Mucosa of gallbladder (tissue), 1 donor: ENCODE measurements at places on chromosomes 3 and 15. TPM values are rescaled to one million over a fixed set of nuclear protein-coding genes. Genes with fewer than 3 reads are reported as not detected.

DNA sequence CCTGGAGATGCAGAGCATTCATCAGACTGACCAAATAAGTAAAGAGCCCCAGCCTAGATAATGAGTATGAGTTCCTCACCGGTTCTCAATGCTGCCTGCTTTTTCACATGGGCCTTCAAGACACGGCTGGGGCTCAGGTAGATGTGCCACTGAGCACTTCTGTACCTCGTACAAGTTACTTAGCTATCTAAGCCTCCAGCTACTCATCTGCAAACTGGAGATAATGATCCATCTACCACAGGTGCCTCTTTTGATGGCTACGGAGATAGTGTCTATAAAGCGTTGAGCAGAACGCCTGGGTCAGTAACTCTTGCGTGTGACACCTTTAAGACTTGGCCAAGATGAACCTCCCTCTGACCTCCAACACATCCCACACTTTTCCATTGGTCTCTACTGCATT is 56.3 kb downstream of the CCR4 start:
- no peak for DNase-seq

The RASL12 gene
- 17.5 TPM for total RNA-seq

The GNAT1 gene
- total RNA-seq: not detected

GRCh38 chr3:14398797-14399106 is 3.7 kb upstream of the SLC6A6 start:
- DNase-seq: no peak

The ZNF385D gene
- 25.8 TPM for total RNA-seq

DNA sequence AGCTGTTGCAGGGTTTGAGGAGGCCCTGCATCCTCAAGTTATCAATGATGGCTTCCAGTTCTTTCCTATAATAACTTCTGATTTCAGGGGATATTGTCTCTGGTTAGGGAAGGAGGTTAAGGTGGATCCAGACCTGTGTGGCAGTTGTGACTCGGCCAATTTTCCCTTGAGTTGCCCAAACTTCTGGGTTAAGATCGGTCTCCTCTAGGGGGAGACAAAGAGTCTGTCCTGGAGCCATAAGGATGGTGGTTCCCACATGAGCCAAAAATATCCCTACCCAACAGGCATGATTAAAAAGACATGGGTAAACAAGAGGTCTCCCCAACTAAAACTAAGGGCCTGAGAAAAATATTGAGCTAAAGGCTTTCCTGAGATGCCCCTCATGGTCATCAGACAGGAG is 227.5 kb upstream of the MDFIC2 start:
- DNase-seq: no peak

The FBXO40 gene
- total RNA-seq: 0.03 TPM

The SLC22A13 gene
- 0.95 TPM for total RNA-seq

- DNase-seq: no peak
Observed at GRCh38 chr3:177041021-177041729, 156.1 kb downstream of the TBL1XR1 start.

DNA sequence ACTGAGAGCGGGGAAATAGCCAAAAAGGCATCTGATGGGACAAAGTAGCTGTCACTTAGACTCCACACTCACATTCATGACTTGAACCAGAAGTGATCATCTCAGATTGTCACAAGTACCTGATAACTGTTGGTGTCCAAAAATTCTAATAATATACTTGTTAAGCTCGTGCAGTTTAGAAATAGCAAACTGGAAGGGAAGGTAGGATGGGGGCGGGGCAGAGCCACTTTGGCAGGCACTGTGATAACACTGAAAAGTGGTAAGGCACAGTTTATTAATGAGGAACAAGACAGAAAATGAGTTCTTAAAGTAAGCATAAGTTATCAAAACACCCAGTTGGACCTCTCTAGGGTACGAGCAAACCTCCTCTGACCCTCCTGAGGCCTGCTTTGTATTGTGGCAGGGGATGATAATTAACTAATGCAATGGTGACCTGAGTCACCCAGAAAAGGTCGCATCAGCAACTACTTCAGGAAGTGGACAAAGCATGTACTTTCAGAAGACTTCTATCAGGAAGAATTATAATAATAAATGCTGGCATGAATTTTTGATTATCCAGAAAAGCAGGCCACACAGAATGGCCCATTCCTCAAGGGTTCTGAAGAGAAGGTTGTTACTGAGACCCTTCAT is 54.4 kb downstream of the ADCY5 start:
- DNase-seq: no peak

- DNase-seq: no peak
Observed at GRCh38 chr3:170277833-170278580, 55.8 kb downstream of the PRKCI start.

GRCh38 chr3:141657516-141657915 is 80.6 kb upstream of the RNF7 start:
- DNase-seq: no peak

GRCh38 chr3:118495206-118495605 is 539.4 kb downstream of the IGSF11 start:
- DNase-seq: no peak

GRCh38 chr15:58551764-58552504 is 120.1 kb downstream of the LIPC start:
- DNase-seq: no peak

The C2CD4A gene
- 0.17 TPM for total RNA-seq

The SLC22A14 gene
- total RNA-seq: 0.46 TPM

DNA sequence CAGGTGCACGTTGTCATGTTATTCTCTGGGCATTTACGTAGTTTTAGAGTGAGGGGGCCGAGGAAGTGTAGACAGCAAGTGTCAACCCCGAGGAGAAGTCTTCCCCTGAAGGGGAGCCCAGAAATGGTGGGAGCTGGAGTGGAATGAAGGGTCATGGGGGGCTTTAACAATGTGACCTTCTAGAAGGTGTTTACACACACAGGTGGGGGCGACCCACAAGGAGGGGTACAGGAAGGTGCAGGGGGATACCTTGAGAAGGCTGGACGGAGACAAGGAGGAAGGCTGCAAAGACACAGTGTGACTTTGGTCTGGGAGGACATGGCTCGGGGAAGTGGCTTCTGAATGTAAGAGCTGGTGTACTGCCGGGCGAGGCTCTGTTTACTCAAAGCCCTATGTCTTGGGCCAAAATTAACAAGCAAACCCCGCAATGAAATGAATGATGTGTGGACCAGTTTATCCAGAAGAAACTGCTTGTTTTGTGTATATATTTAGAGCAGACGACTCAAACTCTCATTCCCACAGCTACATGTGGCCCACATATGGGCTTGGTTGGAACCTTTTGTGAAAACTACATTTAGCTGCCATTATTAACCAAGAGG is 18.7 kb downstream of the TRPM1 start:
- no peak for DNase-seq

DNA sequence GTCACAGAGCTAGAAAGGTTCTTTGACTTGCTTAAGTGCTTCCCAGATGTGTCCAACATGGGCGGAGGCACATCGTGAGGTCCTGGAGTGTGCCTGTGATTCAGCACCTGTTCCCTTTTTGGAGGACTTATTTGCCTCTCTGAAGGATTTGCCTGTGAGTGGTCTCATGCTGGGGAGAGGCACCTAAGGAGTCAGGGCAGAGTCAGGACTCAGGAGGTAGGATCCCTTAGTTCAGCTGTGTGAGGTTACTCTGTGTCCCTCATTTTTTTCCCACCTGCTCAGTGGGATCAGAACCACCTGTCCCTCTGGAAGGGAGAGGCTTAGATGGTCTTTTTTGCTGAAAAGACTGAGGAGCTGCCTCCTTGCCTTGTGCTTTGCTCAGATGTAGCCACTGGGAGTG is 3.0 kb downstream of the ZNF589 start:
- no peak for DNase-seq

DNA sequence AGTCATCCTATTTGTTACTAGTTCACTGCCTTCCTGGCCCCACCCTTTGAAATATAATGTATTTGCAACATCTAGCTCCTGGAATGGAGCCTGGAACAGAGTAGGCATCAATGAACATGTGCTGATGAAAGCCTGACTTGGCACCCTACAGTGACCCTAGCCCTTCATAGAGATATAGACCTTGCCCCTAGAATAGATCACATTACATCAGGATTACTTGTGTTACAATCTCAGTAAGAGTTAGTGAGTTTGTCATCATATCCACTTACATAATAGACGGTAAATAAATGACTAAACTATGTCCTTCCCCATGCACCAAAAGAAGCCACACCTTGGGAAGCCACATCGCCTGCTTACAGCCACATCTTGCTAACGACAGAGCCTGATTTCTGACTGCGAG is 110.5 kb upstream of the WNT5A start:
- no peak for DNase-seq

DNA sequence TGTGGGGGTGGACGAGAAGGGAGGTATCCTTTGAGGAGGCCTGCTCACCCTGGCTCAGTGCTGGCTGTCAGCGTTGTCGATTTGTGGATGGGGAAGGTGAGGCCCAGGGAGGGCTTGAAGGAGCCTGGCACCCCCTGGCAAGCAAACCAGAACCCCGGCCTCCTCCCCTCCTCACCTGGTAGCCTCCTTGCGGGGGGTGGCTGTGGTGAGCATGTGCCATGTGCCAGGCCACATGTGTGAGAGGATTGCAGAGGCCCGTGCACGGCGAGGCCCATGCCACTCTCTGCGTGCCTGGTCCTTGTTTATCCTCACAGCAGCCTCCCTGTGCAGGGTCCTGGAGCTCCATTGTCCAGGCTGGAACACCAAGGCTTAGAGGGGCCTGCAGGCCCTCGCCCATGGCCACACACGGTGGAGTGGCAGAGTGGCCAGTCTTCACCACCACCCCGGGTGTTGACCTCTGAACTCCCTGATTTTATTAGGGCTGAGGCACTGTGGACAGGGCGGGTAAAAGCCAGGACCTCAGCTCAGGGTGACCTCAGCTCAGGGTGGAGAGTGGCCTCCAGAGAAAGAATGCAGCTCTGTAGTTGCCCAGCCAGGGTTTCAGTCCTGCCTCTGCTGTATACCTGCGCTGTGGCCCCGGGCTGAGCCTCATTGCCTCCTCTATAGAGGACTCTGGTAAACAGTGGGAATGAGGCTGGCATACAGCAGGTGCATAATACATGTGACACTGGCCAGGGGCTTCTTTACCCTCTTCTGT is 29.1 kb downstream of the HDAC11 start:
- no peak for DNase-seq

The ADCY5 gene
- 25.8 TPM for total RNA-seq

DNA sequence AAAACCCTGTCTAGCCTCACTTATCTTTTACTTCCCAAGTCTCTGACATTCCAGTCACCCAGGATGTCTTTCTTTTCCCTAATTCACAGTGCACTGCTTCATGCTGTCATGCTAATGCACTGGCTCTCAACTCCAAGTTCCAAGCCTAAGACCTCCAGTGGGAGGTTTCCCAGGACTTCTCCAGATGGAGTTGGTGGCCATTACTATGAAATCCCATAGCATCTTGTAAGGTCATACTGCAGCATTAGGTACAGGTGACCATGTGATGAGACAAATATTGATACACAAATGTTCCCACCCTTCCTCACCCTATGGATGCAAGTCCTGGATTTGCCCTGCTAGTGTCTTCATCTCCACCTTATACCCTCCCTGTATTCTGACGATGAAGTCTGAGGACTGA is 138.6 kb upstream of the PRICKLE2 start:
- no peak for DNase-seq

DNA sequence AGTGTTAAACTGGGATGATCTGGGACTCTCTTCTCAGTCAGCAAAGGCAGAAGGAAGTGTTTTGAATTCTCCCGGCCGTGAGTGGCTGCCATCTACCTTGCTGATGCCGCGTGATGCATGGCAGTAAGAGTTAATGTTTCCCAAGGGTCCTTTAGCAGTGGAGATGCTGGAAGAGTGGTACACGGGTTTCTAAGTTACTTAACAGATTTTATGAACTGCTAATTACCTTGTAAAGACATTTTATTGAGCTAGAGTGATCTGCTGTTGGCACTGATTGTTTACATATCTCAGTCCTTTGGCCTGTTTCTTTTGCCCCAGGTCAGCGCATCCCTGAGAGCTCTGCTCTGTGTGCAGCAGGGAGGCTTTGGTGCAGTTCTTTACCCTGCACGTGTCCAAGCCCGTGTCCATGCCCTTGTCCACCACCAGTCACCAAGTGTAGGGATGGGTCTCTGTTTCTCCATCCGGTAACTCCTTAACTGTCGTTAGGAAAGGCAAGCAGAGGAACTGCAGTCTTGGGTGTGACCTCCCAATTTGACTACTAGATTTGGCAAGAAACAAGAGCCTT is 172.3 kb downstream of the SLCO3A1 start:
- no peak for DNase-seq

GRCh38 chr15:90760661-90761232 is 43.6 kb downstream of the BLM start:
- DNase-seq: no peak

GRCh38 chr15:78197632-78198031 is 36.7 kb downstream of the ACSBG1 start:
- DNase-seq: no peak

The SLC26A6 gene
- total RNA-seq: 31.1 TPM

The GLCE gene
- total RNA-seq: 21.8 TPM

The SEMA3F gene
- 34.1 TPM for total RNA-seq

GRCh38 chr3:143081844-143082778 is 37.5 kb upstream of the CHST2 start:
- no peak for DNase-seq

The TCTA gene
- 57.6 TPM for total RNA-seq

DNA sequence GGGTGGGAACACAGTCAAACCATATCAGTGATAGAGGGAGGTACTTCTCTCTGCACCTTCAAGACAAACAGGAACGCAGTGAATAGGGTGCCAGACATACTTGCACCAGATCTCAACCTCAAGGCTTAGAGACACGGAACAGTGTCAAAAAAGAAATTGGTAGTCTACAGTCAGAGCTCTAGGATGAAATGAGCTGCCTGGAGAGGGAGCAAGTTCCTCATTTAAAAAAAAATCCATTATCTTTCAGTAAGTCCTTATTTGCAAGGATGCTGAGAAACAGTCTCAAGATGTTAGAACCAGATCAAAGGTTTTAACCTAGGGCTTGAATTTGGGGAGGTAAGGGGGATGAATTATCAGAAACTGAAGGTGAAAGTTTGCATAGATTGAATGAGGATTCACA is 20.2 kb upstream of the LMCD1 start:
- no peak for DNase-seq

The CXCR6 gene
- total RNA-seq: 11.9 TPM

DNA sequence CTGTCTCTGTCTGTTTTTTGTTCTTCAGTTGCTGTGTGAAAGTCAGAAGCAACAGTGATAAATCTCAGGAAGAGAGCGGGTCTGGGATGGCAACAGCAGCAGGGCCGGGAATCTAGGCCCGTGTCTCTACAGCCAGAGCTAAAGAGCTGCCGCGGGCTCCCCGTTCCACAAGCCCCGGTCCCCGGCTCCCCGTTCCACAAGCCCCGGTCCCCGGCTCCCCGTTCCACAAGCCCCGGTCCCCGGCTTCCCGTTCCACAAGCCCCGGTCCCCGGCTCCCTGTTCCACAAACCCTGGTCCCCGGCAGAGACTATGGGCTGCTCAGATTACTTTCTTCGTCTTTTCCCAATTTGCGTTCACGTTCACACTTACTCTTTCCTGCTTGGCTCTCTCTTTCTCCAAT is 19.5 kb downstream of the RCCD1 start:
- no peak for DNase-seq

- no peak for DNase-seq
Observed at GRCh38 chr3:57169108-57169507, 4.0 kb upstream of the IL17RD start.
